ENCODE measurements at places on chromosomes 13 and 19. TPM values are rescaled to one million over a fixed set of nuclear protein-coding genes. Genes with fewer than 3 reads are reported as not detected.

FUT2 gene
- total RNA-seq = 23.2 TPM

KIRREL2 gene
- total RNA-seq = not detected

BRME1 gene
- total RNA-seq = 1.6 TPM

LILRB5 gene
- total RNA-seq = 2.8 TPM

CEACAM21 gene
- not detected for total RNA-seq

ZNF208 gene
- total RNA-seq = 2.5 TPM

PLPP2 gene
- total RNA-seq = 46.4 TPM

ADPRHL1 gene
- 2.9 TPM for total RNA-seq

- no peak for DNase-seq
These were observed 49.9 kb downstream of the MBD3L2B start for GRCh38 chr19:6971366-6971765.

- no peak for DNase-seq
These were observed 24.8 kb downstream of the KDM4B start for GRCh38 chr19:4993683-4994082.

GRCh38 chr13:98648686-98649085, 71.8 kb upstream of the STK24 start:
- no peak for DNase-seq

GRCh38 chr19:12979974-12980373, 10.6 kb downstream of the DAND5 start:
- no peak for DNase-seq

DNA sequence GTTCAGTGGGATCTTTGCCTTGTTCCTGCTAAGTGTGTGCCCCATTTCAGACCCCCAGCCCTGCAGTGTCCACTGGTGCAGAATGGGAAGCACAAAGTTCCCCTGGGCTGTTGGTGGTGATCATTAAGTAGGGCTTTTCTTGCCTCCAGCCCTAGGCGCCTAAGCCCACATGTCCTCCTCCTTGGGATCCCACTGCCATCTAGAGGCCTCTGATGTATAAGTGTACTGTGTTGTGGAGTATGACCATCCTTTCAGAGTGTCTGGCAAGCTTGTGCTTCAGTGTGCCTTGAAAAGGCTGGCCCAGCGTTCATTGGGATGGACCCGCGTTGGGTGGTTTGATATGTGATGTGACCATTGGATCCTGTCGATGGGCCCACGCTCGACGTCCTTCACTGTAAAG, 71.2 kb downstream of the WASF3 start:
- no peak for DNase-seq

- DNase-seq = no peak
These were observed 188.5 kb downstream of the FOXO1 start for GRCh38 chr13:40477623-40478608.

DNA sequence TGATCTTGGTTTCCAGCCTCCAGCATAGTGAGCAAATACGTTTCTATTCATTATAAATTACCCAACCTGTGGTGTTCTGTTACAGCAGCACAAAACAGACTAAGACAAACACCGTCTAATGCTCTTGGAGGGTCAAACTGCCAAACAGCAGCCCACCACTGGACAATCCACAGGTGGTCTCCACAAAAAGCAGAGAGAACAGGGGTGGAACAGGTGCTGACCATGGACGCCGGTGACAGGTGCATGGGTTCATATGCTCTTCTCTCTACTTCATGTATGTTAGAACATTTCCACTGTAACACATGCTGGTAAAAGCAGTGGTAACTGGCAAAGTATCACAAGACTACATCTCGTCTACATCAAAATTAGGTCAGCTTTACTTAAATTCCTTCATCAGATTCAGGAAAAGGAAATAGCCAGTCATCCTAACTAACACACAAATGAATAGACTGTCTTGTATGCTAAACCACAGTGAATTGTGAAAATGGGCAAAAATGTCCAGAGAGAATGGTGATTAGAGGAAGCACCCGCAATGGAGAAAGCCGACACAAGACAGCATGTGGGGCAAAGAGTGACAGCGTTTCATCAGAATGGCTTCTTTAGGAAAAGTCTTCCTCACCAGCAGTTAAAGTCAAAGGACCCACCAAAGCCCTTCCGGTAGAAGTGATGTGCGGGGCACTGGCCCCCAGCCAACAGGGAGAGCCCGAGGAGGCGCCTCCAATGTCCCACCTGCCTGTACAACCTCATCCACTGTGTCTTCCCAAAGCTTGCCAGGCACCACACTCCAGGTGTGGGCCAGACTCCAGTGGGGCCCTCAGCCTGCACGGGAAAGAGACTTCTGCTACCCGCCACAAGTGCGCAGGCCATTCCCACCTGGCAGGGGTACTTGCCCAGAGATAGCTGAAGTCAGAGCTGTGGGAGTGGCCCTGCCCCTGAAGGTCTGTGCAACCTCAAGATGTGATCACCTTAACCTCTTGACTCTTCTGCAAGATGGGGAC, 6.5 kb downstream of the CARS2 start:
- DNase-seq = no peak

DNA sequence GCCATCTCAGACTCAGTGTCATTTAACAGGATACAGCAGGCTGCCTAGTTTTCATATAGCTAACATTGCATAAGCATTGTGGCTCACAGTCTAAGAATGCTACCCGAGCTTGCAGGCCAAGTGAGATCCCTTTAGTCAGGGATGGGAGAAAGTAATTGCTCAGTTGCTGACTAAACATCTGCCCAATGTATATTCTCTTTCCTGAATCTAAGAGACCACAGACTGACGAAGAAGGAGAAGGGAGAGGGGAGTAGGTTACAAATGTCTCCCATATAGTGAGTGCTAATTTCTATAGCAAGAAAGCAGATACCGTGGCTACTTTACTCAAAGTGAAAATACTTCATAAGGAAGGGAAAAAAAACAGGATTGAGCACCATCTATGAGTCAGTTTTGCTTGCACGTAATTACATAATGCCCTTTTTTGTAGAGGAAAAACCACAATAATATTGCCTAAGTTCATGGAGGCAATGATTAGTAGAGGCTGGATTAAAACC, 453.9 kb downstream of the COG6 start:
- DNase-seq = no peak

GRCh38 chr13:19345158-19345557, 163.5 kb upstream of the TUBA3C start:
- DNase-seq = no peak

- no peak for DNase-seq
These were observed 1587.8 kb downstream of the PCDH9 start for GRCh38 chr13:65642301-65642700.

GRCh38 chr19:6067975-6068374, 42.3 kb downstream of the RFX2 start:
- DNase-seq = peak; percentile 26

GRCh38 chr13:59016250-59016649, 1147.5 kb downstream of the DIAPH3 start:
- DNase-seq = no peak

- DNase-seq = peak; percentile 82
These were observed 5.3 kb downstream of the SBNO2 start for GRCh38 chr19:1168572-1169410.

DNA sequence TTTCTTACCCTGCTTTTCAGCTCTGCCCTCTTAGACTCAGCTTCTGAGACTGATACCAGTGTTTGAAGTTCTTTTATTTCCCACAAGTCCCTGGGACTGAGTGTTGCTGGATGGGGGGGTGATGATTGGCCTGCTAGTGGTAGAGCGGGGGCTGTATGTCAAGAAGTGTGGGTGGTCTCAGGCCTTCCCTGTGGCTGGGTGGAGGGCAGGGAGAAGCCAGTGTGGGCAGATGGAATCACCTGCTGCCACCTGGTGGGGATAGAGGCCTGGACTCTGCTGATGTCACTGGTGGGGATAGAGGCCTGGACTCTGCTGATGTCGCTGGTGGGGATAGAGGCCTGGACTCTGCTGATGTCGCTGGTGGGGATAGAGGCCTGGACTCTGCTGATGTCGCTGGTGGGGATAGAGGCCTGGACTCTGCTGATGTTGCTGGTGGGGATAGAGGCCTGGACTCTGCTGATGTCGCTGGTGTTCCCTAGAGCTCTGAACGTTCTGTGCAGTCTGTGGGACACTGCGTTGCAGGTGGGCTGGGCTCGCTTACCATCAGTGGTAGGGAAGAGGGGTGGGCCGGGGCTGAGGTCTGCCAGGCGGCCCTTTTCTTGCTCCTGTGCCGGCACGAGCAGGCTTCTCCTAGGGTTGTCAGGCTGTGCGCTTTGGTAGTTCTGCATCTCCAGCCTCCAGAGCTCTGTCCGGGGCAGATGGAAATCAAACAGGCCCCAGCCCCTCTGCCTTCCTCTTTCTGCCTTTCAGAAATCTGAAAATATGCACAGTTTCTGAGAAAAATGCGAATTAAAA, 101.3 kb downstream of the ARHGEF7 start:
- DNase-seq = peak; percentile 39

GRCh38 chr13:49022472-49023144, 46.9 kb downstream of the FNDC3A start:
- no peak for DNase-seq

Data from stomach (tissue), 19 donors.